Stimulated activated CD4-positive, alpha-beta T cell treated with anti-CD3 and anti-CD28 coated beads, TNF-alpha, amount 100 ng/mL, for 4 hours (primary cell): ENCODE measurements at places on chromosomes 5 and 9.

DNA sequence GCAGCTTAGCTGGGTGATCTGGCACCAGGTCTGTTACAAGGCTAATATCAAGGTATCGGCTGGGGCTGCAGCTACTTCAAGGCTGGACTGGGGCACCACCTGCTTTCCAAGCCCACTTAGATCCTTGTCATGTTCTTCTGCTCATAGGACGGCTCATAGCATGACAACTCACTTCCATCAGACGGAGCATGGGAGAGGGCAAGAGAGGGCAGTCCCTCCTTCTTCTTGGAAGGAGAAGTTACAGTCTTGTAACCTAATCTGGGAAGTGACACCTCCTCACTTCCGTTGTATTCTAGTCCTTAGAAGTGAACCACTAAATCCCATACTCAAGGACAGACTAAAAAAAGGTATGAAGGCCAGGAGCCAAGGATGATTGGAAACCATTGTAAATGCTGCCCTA is 258.2 kb downstream of the MAST4 start:
- no peak for DNase-seq

DNA sequence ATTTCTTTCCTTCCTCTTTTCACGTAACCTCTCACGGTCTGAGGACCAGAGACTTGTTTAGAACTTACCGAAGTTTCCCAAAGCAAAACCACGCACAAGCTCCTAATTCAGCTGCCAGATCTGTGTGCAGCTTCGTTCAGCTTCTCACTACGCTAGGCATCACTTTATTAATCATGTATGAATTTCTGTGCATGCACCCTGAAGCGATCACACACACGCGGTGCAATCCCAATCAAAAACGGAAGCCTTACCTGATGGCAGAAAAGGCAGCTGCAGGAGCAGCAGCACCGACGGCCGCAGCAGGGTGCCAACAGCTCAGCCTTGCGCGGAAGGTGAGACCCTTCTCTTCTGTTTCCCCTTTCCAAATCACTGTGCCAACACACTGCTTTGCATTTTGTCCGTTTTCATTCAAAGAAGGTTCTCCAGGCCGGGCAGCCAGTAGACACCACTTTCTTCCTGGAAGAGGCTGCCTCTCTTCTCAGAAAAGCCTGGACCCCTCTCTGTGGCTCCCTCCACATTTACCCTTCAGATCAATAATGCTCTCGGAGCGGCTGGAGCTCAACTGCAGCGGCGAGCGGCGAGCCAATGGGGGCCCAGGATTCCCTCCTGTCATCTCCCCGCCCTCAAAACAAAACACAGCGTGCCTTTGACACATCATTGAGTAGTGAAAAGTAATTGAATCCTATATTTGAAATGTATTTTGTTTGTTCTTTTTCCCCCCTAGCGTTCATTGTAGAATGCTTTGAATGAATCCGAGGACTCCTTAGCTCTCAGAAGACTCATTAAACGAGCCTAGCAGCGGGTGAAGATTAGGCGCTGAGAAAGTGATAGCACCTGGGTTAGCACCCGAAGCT is at the start of gene CDH12:
CDH12 (minus strand) TSS at position 538 of the 854 bp plus-strand sequence.
- DNase-seq: no peak

GRCh38 chr5:95327211-95327610 is 42.3 kb upstream of the MCTP1 start:
- no peak for DNase-seq

GRCh38 chr5:129135633-129136032 is 41.1 kb downstream of the ISOC1 start:
- DNase-seq: no peak

GRCh38 chr5:16881251-16881650 is 54.8 kb downstream of the MYO10 start:
- DNase-seq: no peak

- no peak for DNase-seq
These were observed 183.5 kb downstream of the GAS1 start for GRCh38 chr9:86763791-86764190.

DNA sequence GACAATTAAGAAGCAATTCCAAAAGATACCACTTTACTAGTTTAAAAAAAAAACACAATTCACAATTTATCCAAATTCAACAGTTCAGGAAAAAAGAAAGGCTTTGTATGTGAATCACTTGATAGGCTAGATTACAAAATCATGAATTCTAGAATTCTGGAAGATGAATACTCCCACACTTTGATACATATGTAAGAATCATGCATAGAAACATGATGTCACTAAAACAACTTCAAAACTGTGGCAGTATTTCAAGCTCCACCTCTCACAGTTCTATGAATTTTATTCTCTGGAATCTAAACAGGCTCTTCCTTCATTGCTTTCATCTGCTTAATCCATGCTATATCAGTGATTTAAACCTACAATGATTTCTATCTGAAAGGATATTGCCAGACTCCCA is 51.0 kb downstream of the GNAQ start:
- no peak for DNase-seq

- DNase-seq: no peak
These were observed 63.5 kb upstream of the SLC2A8 start for GRCh38 chr9:127333221-127334064.

- no peak for DNase-seq
These were observed 29.2 kb downstream of the IL6ST start for GRCh38 chr5:55965525-55965924.

DNA sequence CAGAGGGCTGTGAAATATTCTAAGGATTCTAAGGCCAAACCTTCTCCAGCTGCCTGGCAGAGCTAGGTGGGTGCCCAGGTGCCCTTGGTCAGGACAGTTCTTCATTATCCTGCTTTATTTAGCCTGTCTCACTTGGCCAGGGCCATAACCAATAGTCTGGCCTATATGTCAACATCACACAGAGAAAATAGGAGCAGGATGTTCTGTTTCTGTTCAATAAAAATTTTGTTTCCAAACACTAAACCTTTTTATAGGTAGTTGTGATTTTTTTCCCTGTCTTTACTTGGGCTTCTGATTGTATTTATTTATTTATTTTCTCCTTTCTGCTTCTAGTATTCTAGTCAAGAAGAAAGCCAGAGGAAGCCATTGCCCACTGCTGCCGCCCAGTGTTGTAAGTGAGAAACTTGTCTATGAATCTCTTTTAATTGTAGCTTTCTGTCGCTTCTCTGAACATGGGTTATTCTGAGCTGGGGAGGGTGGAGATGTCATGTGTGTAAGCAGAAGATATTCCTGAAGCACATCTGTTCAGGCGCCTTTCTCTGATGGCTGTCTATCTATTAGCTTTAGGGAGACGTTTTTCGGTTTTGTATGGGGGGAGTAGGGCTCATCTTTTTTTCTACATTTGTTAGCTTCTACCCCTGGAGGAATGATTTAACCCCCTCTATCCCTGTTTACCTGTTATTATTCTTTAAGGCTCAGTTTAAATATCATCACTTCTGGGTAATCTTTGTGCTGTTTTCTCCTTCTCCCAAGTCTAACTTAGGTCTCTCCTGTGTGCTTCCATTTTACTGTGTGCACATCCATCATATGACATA is 97.1 kb downstream of the UNC13B start:
- DNase-seq: peak; percentile 5

DNA sequence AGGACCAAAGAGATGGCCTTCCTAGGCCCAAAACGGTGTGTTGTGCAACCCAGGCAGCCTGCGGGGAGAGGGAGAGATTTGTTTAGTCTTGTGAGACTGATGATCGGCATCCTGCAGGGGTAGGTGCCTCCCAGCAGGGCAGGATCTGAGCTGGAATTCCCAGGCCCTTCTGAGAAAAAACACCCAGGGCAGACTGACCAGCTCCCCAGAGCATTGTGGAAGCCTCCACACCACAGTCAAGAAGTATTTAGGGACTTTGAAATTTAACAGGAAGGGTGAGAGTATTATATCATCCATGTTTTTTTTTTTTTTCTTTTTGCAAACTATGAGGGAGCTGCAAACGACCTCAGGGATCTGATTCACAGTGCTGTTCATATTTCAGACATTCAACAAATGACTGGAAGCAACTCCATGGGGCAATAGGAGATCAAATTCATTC is 104.5 kb upstream of the LHFPL2 start:
- DNase-seq: no peak

GRCh38 chr5:133744051-133744959 is 132.0 kb upstream of the FSTL4 start:
- DNase-seq: no peak

DNA sequence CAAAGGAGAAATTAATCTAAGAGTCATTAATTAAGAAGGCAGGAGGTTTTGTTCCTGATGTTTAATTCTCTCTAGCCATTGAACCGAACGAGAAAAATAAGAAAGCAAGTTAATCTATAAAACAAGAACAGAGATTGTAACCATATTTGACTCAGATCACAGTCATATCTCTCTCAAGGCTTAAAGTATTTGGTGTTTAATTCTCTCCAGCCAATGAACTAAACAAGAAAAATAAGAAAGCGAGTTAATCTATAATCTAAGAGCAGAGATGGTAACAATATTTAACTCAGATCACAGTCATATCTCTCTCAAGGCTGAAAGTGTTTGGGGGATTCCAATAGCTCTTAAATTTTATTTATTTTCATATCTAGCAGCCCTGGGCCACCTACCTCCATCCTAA is 74.4 kb upstream of the SHISAL2B start:
- no peak for DNase-seq

DNA sequence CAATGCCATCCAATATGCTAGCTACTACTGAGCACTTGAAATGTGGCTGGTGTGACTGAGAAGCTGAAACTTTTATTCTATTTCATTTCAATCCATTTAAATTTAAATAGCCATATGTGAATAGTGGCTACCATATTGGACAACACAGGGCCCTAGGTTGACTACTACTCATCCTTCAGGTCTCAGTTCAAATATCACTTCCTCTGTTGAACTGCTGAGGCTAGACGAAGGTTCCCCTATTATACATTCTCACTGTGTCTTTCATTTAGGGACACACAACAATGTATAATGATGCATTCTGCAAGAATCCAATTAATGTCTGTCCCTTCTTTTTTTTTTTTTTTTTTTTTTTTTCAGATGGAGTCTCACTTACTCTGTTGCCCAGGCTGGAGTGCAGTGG is 208.7 kb downstream of the CRB2 start:
- no peak for DNase-seq

DNA sequence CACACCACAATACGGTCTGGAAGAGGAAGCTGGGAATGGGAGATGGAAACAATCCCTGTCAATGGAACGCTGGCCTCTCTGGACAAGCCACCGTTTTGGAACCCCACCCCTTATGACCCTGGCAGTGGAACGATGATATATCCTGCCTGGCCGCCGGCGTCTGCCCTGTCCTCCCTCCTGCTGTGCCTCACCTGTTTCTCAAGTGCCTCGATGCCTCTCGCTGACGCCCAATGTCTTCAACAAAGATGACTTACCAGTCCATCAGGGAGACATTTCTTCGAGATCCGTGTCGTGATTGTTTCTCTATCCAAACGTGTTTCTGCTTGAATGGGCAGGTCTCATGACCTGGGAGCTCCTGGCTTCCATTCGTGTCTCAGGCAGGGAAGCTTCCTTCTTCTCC is 476.5 kb downstream of the SPATA31A7 start:
- no peak for DNase-seq

DNA sequence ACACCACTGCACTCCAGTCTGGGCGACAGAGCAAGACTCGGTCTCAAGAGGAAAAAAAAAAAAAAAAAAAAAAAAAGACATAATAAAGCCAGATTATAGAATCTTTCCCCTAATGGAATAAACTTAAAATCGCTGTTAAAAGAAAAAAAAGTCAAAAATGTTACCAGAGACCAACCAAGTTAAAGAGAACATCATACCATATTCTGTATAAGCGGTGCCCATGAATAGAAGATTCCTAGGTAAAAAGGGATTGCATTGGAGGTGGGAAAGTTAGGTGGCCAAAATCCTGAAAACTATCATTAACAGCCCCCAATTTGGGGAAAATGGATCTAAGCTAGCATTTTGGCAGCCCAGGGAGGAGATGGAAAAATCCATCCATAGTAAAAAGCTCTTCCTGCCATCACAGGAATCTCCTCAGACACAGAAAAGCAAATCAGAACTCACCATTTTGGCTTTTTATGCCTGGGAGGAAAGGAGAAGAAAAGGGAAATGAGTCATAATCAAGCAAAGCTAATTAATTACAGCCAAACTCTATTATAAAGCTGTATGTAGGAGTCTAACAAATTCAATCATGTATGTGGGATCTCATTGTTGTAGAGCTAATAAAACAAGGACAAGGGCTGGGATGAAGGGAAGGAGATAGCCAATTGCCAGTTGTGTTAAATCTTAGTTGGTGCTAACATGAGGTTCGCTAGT is 363.8 kb downstream of the ARL15 start:
- no peak for DNase-seq

- no peak for DNase-seq
These were observed 318.3 kb upstream of the IRX4 start for GRCh38 chr5:2201011-2201410.

GRCh38 chr9:129487658-129488483 is 133.0 kb downstream of the C9orf50 start:
- DNase-seq: peak; percentile 64
